NCI-H1417 treated with DMSO at 0.1 percent for 48 hours (cell line): ENCODE measurements at places on chromosomes 16 and 17.
A peak's percentile ranks its signal among the peaks of the same experiment; 100 is the strongest.

GRCh38 chr17:28549236-28550132 lies 2.9 kb downstream of the UNC119 start:
- DNase-seq = no peak

DNA sequence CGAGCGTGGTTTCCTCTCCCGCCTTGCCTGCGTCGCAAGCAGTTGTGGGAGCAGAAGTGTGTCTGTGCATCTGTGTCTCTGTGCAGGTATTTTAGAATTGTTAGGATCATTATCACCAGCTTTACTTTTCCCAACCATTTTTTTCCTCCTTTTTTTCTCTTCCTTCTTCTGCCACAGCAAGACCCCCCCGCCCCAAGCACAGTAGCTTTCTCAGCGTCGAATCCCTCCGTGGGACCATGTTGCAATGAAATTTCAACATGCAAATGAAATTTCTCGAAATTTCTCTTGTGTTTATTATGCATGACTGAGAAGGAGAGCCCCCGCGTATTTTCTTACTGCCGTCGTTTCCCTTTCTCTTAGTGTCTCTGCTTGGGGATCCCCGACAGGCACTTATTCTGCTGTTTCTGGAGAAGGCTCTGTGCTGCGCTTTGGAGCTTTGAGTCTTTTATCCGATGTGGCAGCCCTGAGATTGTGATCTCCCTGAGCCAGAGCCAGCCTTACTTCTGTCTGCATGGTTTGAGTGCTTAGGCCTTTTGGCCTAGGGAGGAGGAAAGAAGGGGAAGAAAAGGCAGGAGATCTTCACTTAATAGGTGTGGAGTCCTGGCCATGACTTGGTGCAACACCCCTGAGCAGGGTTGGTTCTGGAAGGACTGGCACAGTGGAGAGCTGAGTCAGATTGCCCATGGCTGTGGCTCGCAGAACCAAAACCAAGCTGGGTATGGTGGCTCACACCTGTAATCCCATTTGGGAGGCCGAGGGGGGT lies 5.0 kb downstream of the ARMC7 start:
- DNase-seq = no peak

- no peak for DNase-seq
Measured at GRCh38 chr17:48134912-48135480, 27.4 kb downstream of the SNX11 start.

DNA sequence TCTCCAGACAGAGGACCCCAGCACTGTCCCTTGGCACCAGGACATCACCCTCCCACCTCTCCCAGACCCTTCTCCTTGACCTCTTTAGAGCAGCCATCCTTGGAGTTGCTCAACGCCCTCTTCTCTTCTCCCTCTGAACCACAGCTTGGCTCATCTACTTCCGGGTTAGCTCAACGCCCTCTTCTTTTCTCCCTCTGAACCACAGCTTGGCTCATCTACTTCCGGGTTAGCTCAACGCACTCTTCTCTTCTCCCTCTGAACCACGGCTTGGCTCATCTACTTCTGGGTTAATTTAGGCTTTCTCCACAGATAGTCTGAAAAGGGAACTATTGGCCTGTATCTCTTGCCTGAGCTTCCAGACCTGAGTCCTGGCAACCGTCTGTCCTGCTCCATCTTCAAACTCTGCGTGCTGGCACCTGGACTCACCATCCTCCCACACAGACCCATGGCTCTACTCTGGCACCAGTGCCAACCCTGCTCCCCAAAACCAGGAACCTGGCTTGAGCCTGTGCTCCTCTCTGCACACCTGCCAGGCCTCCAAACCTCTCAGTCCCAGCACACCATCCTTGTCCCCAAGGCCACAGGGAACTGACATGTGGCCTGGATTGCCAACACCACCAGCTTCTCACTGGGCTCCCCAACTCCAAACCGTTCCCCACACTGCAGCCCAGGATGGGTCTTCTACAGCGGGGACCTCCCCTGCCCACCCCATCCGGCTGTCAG lies 25.3 kb upstream of the FAAP100 start:
- DNase-seq = no peak

- DNase-seq = no peak
Measured at GRCh38 chr16:86481607-86482006, 28.7 kb upstream of the FOXF1 start.

DNA sequence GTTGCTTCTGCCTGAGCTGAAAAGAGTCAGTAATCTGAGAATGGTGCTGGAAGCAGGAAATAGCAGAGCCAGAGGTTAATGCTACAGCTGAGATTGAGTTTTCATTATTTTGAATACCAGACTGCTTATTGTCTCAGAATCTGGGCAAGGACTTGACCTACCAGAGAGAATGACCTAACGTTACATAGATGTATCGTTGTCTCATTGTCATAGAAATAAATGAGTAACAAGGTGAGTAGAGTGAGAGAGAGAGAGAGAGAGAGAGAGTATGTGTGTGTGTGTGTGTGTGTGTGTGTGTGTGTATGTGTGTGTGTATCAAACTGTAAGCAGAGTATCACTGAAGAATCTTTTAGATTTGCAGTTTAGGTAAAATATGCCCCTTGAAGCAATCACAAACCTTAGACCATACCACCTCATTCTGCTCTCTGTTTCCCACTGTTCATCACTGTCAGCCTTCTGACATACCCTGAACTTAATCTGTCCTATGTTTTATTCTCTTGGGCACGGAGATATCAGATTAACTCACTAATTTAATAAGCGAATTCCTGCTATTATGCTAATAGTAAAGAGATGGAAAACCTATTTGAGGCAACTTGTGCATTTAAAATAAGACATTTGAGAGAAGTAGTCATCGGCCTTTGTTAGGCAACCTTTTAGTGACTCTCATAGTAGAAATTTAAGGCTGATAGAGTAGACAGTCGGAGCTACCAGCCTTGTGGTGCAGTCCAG lies 87.8 kb downstream of the CYB561 start:
- DNase-seq = no peak

DNA sequence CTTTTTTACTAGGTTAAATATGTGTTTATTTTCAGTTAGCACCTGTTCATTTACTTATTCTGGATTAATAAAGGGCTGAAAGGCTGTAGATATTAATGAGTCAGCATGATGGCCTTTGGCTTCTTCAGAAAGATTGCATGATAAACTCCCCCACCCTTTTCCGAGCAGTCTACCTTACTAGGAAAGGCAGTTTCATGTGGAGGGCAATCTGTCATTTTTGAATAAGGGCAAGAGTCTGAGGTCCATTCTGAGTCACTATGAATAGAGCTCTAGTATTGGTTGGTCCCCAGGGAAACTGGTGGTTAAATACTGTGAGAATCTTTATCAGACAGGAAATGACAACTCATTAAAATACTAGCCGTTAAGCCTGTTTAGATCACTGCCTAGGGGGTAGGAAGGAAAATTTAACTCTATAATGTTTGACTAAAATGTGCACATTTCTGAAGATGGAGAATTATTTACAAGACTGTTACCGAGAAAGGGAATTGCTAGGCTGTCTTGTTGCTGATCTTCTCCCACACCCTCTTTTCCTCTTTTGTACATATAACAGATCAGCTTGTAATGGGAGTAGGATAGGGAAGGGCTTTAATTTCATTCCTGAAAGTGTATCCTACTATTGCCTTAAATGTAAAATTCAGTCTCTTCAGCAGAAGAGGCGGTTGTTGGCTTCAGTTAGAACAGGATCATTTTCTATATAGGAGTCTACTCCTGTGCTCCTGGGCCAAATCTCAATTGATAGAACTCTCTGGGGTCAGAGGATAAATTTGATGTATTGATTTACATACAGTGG lies 63.3 kb downstream of the TUBD1 start:
- peak; percentile 71 for DNase-seq

GRCh38 chr16:78206623-78207223 lies 107.3 kb downstream of the WWOX start:
- no peak for DNase-seq

- DNase-seq = no peak
Measured at GRCh38 chr16:82892324-82892723, 265.6 kb downstream of the CDH13 start.

DNA sequence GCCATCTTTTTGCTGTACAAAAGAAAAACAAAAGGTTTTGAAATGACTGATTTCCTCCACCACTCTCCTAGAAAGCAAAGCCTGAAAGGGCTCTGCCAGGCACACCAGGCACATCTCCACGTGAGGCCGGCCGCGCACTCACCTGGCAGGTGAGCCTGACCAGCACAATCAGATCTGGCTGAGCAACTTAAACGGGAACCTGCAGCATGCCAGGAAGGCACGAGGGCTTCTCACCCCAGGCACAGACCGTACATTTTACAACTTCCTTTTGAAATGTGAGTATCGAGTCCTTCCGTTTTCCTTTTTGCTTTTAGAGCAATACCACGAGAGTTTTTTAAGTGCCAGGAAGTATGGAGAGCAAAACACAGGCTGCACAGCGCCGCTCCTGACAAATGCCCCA lies 22.5 kb downstream of the SLC38A10 start:
- no peak for DNase-seq

GRCh38 chr16:56874800-56875199 lies 9.8 kb downstream of the SLC12A3 start:
- DNase-seq = no peak

GRCh38 chr17:19383681-19384470 lies 3.1 kb downstream of the MFAP4 start:
- DNase-seq = no peak

DNA sequence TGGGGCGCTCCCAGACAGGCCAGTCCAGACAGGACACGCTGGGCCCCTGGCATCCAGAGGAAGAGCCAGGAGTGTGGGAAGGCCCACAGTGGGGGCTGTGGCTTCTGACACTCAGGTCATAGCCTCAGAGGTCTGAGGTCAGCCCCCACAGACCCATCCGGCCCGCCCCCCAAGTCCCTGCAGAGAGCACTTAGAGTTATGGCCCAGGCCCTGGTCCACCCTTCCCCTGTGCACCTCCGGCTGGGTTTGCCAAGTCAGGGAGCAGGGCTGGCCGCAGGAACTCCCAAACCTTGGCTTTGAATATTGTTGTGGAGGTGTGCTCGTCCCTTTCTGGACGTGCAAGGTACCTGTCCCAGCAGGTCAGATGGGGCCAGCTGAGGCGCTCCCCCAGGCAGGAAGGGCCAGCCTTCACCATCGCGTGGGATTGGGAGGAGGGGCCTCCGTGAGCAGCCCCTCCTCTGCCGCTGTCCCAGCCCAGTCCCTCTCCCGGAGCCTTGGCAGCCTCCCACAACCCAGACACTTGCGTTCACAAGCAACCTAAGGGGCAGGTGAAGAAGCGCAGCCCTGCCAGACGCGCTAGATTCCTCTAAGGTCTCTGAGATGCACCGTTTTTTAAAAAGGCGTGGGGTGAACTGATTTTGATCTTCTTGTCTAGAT lies 74.6 kb downstream of the SOCS1 start:
- no peak for DNase-seq

DNA sequence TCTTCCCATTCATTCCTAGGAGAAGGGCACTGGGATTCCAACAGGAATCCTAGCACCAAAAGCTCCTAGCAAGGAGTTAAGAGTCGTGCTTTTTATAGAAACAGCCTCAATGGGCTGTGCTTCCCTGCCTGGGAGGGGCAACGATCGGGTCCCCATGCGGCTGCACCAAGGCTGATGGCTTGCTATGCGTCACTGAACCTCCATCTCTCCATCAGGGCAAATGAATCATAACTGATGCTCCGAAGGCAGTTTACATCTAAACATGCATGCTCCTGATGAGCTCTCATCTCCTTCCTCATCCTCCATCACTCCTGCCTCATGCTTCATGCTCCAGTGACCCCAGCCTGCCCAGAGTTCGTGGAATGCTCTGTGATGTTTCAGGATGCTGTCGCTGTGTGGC lies 270.5 kb downstream of the FOXL1 start:
- DNase-seq = no peak

DNA sequence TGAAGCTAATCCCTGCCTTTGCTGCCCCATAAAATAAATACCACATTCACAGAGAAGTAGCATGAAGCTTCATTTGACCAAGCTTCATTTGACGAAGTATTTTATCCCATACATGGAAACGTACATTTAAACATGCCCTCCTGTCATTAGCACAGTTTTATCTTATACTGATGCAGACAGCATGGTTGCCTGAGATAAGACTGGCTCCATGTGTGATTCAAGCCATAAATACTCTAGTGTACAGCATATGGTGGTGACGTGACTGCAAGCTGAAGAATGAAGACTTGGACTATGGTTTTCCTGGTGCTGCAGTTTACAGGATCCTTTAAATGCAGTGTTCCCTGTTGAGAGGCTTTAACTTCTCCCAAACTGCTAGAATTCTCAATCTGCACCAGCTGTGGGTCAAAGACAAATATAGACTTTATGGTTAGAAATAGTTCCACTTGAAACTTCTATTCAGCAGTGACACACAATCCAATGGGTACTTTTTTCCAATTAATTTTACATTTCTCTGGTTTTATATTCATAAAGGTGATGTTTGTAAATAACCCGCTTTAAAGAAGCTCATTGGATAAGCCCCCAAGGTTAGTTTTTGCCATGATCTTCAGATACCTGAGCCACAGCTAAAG lies 64.9 kb downstream of the CYB561 start:
- no peak for DNase-seq

DNA sequence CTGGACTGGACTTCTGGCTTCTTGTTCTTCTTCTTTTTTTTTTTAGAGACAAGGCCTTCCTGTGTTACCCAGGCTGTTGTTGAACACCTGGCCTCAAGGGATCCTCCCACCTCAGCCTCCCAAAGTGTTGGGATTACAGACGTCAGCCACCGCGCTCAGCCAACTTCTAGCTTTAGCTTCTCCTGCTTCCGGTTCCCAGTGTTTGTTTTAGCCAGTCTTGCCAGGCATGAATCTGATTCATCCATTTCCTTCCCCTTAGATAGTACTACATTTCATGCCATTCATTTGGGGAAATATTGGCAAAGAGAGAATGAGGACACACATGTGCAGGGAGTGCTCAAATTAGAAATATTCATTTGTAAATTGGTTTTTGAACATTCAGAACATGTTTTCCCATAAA lies 12.1 kb upstream of the NDUFAB1 start:
- DNase-seq = no peak
